ENCODE measurements at places on chromosomes 1 and 21.

DNA sequence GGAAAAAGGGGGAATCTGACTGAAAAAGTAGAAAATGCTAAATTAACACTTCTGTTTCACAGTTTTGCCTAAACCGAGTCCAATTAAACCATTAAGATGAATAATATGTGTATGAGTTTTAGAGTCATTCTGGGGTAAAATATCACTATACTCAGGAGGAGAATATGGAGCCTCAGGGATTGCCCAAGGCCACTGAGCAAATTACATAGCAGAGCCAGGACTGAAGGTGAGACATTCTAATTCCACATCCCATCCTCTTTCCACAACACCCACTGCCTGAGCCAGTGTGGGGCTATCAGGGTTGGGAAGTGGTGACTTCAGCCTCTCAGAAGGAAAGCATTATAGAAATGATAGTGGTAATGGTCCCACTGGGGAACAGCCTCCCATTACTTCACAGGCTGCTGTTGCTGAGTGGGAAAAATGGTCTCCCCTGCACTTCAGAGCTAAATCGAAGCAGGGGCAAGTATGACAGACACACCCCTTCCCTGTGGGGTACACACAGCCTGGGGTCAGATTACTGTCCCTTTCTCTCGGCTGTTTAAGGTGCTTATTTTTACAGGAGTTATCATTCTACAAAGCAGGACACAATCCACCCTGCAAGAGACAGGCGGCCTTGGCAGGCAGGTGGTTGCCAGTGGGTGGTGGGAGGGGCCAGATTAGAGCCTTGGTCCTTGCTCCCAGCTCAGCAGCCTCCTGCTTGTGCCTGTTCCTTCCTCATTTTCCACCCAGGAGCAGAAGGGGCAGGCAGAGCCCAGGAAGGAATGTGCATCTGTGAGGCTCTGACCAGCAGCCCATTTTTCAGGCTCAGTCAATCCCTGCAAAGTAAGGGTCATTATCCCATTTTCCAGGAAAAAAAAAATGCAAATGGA is 9.5 kb upstream of the BCAR3 start:
- DNase-seq = no peak

- DNase-seq = no peak
Observed at GRCh38 chr1:206666954-206667665, 17.6 kb upstream of the MAPKAPK2 start.

DNA sequence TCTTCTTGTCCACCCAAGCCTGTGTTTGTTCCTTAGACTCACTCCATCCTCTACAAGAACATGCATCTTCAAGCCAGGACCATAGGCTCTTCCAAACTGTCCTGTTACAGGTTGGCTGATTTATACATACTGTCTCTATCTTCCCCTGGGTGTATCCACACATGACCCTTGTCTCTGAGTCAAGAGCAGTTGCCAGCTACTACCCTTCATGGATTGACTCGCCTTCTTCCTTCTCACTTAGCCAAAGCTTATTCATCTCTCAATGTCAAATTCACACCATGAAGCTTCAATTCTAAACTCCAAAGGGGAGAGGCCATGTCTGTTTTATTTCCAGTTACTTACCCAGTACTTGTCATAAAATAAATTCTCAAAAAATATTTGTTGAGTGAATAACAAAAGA is 64.1 kb upstream of the CACHD1 start:
- no peak for DNase-seq

GRCh38 chr1:30635391-30635975 is 87.9 kb downstream of the MATN1 start:
- no peak for DNase-seq

DNA sequence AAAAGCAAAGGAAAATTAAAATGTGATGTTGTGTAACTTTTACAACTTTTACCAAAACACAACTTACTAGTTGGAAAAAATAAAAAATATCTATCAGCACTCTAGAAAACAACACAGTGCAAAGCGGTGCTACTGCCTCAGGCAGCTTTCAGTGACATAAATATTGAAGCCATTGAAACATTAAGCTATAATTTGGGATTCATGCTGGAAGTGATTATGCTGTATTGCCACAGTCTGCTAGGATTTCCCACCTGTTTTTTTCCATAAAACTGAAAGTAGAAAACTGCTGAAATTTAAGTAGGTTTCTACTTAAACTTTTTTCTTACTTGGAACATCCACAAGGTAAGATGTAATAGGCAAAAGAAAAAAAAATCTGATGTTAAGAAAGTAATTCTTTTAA is 674.4 kb downstream of the KCNT2 start:
- no peak for DNase-seq

DNA sequence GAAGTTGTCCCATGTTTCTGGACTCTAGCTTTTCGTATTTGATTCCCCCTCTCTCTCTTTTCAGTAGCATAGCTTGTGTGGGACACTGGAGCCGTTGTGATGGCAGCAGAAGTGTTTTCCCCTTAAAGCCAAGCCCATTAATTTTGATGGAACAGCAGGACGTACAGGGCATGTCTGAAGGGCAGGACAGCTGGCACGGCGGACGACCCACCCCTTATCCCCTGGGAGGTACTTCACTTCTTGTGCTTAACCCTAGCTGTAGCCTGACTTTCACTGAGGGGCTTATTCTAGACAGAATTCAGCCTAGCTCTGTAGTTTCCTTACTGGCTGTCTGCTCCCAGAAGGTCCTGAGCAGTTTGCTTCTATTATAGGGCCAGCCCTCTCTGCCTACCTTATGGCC is 8.6 kb upstream of the PPFIA4 start:
- DNase-seq = no peak

- DNase-seq = no peak
Observed at GRCh38 chr1:233340966-233341516, 13.5 kb downstream of the MAP3K21 start.

DNA sequence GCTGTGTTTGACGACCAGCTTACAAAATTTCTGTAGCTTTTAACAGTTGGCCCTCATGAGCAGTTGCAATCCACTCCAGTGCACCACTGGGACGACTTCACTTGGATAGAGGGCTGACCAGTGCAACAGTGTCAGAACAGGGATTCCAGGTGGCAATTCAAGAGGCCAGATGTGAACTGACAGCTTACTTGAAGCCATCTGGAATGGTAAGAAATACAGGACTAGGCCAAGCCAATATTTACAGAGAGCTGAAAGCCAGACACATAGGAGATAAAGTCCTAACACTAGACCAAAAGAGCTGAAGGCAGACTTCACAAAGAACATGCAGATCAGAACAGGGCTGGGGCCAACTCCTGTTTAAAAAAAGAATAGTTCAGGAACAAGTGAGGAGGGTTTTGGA is 93.5 kb upstream of the NFIA start:
- DNase-seq = no peak

GRCh38 chr1:168304865-168305264 is 24.2 kb downstream of the TBX19 start:
- DNase-seq = no peak

- DNase-seq = peak; percentile 83
Observed at GRCh38 chr21:33975548-33976081, 60.0 kb upstream of the ATP5PO start.

GRCh38 chr1:200951016-200951415 is 56.3 kb downstream of the INAVA start:
- DNase-seq = no peak

GRCh38 chr1:220249522-220249921 is 22.7 kb downstream of the RAB3GAP2 start:
- no peak for DNase-seq

GRCh38 chr1:118100686-118101514 is 84.1 kb downstream of the SPAG17 start:
- DNase-seq = no peak

- no peak for DNase-seq
Observed at GRCh38 chr21:34235514-34235913, 128.3 kb upstream of the KCNE2 start.

DNA sequence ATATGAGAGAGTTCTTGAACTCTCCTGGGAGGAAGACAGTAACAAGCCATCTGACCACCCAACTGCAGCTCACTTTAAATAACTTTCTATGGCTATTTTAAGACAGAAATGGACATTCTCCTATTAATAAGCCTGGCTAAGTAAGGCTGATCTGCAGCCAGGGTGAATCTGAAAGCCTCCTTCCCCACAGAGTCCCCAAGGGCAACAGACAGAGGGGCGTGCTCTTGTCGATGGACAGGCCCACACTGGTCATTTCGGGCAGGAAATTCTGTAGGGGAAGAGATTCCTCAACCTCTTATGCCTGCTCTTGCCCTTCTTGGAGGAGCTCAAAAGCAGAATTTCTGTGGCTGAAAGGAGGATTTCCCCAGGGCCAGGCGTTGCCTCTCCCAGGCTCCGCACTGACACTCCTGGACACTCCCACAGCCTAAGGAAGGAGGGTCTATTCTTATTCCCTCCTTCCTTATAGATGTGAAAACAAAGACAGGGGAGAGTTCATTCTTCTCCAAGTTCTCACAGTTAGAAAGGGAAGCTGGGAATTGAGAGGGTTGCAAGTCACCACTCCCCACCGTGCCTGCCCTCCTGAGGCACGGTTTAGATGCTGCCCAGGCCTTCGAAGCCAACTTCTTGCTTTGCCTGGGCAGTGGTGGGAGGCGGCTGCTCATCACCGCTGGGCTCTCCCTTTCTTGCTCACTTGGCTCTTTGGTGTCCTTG is 17.9 kb upstream of the KANK4 start:
- DNase-seq = no peak

DNA sequence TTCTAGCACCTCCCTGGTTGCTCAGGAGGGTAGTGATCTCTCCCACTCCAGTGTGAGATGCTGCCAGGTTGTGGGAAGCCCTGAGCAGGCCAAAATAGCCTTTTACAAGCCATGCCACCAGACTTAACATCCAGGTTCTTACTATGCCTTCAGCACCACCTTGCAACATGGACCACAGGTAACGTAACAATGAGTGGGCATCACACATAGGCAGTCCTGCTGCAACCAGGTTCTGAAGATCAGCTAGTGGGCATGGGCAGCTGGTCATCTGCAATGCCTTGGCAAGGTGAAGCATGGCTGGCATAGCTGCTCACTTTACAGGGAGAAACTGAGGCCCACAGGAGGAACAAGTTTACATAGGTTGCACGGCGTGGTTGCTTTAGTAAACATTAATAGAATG is 40.7 kb downstream of the DHCR24 start:
- DNase-seq = no peak

DNA sequence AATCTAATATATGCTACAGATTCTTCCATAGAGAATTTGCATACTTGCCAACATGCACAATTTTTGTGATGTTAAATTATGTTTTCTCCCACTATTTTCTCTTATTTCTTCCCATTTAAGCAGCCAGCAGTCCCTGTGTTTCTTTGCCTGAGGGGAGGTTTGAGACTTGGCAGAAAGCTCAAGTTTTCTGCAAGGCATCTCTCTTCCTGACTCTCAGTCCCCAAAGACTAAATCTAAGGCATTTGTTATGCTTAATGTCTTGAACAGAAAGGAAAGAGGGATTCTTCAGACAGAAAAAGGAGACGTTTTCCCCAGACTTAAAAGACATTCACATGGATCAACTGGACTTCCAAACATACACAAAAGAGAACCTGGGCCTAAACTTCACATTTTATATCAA is 354.4 kb downstream of the RYR2 start:
- no peak for DNase-seq

GRCh38 chr1:232608427-232608826 is 21.5 kb downstream of the SIPA1L2 start:
- DNase-seq = no peak

- no peak for DNase-seq
Observed at GRCh38 chr1:115400426-115400825, 62.4 kb upstream of the NGF start.

- DNase-seq = peak; percentile 65
Observed at GRCh38 chr1:206012086-206012859, 9.1 kb upstream of the RAB7B start.

GRCh38 chr1:73998348-73998959 is 199.5 kb downstream of the LRRIQ3 start:
- DNase-seq = peak; percentile 15

DNA sequence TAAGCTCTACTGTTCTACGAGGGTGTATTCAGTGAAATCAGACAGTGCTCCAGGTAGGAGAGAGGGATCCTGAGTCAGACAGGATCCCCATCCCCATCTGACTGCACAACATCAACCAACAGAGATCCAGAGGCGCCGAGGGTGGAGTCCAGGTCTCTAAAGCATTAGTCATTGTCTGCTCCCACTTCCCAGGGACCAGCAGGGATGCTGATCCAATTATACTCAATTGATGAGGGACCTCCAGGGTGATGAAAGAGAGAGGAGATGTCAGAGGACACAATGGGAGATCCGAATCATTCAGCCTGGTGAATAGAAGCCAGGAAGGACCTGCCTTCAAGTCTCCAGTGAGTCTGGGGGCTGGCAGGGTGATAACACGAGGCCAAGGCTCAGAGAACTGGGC is 39.5 kb upstream of the STMN1 start:
- no peak for DNase-seq

- no peak for DNase-seq
Observed at GRCh38 chr21:41681348-41681801, 85.5 kb downstream of the RIPK4 start.

- DNase-seq = no peak
Observed at GRCh38 chr1:11731691-11732283, 4.1 kb upstream of the AGTRAP start.

DNA sequence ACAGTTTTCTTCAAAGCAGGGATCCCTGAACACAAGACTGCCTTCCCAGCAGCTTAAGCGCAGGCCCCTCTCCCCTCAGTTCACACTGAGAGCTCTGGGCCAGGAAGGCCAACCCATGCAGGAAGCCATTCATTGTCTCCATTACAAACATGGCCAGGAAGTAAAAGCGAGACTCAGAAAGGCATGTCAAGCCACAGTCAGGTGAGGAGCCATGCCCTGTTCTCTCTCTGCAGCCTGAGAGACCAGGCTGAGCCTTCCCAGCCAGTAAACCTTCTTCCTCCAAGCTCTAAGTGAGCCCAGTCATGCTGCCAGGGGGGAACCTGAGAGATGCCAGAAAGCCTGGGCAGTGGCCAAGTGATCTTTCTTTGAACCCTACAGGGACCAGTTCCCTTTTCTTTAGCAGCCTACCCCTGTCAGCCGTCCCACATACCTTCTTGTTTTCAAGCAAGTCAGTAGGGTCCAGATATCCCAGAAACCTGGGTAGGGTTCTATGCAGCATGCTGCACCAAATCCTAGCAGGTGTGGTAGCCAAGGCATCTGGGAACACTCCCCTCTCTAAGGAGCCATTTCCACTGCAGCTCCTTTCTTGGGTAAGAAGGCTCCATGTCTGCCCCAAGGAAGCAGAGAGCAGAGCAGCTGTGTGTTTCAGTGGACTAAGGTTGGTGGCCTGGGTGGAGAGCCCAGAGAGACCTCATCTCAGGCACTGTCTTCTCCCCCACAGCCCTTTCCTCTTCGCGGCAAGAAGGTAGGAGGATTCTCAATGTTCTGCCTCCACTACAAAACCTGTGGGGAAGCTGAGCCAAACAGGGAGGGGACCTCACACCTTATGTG is 977 bp downstream of the TRAF3IP3 start:
- peak; percentile 53 for DNase-seq

- DNase-seq = no peak
Observed at GRCh38 chr1:164443836-164444235, 115.1 kb upstream of the PBX1 start.

Data from GM06990 (cell line).